ENCODE measurements at places on chromosomes 5 and 9.

- DNase-seq = no peak
Observed at GRCh38 chr9:101421653-101422065, 13.9 kb downstream of the ALDOB start.

DNA sequence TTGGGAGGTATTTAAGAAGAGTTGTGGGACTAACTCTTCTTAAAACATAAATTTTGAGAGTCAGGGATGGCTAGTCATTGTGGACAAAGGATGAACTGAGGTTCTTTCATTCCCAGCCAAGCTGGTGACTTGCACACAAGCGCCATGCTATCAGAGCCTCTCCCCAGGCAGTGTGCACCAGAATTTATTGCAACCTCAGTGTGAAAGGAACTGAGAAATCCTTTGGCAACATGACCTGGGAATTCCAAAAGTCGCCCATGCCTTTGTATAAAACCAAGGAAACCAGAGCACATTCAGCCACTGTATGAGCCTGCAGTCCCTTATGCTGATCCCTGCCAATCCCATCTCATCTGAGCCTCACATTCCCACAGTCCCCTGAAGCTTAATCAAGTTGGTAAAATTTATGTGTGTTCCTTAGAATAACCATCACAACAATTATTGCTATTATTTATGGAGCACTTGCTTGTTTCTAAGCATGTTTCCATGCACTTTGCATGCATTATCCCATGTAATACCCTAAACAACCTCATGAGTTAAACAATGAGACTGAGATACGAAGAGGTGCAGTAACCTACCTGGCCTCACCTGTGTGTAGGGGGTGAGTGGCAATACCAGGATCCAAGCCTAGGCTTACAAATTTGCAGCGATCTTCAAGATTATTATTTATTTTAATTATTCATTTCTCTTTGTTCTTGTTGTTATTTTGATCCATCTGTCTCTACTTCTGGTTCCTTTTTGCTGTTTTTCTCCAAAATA is 116.4 kb downstream of the NTRK2 start:
- no peak for DNase-seq

GRCh38 chr9:33300546-33300945 is 10.2 kb downstream of the NFX1 start:
- DNase-seq = no peak

GRCh38 chr5:76585783-76586217 is 37.4 kb downstream of the F2RL2 start:
- DNase-seq = no peak

- DNase-seq = no peak
Observed at GRCh38 chr5:5881294-5881693, 458.8 kb downstream of the ICE1 start.

- DNase-seq = no peak
Observed at GRCh38 chr5:72695659-72696058, 120.8 kb upstream of the TNPO1 start.

DNA sequence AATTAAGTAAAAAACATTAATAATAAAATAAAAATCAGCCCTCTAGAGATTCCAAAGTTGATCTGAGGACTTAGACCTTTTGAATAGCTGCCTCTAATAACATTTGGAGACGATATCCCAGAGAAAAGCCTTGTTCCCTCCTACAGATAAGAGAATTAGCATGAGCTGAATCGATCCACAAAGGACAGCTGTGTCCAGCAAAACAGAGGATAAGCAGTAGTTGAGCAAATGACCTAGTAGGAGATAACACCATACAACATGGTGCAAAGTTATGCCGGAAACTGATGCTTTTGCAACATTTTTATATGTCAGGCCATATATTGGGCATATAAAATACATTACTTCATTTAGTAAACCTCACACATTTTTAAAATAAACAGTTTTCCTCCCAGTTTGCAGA is 212.2 kb upstream of the PRR16 start:
- no peak for DNase-seq

DNA sequence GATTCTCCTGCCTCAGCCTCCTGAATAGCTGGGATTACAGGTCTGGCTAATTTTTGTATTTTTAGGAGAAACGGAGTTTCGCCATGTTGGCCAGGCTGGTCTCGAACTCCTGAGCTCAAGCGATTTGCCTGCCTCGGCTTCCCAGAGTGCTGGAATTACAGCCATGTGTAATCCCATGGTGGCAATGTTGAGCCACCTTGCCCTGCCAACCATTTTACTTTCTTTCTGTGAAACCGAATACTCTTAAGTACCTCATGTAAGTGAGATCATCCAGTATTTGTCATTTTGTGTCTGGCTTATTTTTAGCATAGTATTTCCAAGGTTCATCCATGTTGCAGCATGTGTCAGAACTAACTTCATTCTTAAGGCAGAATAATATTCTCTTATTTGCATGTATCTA is 8.2 kb downstream of the PRRC2B start:
- DNase-seq = no peak

GRCh38 chr9:1743121-1743960 is 271.8 kb upstream of the SMARCA2 start:
- no peak for DNase-seq

DNA sequence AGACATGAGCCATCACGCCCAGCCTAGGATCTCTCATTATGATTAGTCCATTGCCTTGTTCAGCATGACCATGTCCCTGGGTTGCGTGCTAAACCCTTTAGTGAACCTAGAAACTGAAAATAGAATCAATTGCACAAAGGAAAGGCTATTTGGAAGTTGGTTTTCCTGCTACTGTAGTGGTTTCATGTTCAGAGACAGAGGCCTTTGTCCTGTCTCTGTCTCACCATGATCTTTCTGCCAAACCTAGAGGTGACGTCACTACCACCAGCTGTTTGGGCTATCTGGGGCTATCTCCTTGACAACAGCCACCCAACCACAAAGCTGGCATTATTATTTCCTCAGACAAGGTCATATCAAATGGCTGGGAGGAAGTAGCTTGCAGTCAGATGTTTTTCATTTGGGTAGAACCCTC is 4.0 kb upstream of the CDK5RAP2 start:
- no peak for DNase-seq

DNA sequence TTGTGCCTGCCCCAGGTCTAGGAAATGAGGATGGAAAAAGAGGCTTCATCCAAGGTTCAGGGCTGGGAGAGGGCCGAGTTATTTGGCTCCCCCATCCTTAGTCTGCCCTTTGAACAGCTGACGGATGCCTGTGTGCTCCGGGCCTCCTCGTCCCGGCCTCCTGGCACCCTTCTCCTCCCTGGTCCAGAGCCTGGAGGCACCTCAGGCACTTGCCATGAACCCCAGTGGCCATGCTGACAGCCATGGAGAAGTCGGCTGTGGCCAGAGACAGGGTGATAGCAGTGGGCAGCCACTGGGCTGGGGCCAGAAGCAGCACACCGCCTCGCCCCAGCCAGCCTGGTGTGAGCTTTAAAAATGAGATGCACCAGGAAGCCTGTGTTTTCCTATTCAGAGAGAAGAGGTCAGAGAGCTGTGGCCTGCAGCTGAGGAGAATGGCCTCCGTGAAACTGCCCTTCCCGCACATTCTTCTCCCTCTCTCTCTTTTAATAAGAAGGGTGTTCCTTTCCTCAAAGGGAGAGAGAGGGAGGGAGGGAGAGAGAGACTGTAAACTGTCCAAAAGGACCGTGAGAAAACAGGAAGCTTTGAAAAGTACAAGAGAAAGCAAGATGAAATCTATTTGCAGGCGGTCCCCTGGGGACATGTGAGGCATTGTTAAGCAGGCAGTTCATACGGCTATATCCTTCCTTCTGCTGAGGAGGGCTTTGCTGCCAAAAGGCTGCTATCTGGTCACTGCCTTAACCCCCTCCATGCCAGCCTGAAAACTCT is 55.3 kb downstream of the ZNF366 start:
- no peak for DNase-seq

- no peak for DNase-seq
Observed at GRCh38 chr5:132270335-132270665, 12.8 kb downstream of the PDLIM4 start.

DNA sequence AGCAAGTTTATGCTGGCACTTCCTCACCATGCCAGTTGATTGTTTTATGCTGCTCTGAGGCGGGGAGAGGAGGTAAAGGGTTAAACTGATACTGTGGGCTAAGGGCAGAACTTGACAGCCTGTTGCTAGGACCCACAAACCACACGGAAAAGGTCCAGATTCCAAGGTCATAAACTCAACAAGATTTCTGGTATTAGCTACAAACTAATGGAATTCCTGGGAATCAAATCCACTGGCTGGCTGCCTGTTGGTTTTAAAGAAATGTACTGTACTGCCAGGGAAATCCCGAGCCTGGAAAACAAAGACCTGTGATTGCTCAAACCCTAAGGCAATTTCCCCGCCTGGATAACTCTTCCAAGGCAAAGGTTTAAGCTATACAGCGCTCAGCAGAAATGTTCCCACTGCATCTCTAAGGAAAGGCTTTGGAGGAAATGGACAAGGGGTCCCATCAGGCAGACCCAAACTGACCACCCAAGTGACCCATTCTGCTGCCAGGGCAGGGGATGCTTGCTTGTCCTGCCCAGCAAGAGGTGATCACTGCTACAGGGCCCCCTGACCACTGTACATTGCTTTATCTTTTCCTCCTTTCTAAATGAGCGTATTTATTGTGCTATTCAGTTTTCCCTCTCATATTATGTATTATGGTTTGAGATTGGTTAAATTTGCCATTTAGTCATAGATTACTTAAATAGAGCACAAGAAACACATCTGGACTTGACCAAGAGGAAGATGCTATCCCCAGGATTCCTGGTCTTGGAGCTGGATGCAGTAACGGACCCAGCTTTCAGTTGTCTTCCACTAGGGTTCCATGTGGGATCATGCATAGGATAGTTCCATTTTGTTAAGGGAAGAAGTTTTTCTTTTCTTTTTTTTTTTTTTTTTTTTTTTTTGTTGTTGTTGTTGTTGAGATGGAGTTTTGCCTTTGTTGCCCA is 124.3 kb downstream of the SUSD1 start:
- DNase-seq = no peak

- DNase-seq = no peak
Observed at GRCh38 chr5:115708819-115709477, 83.1 kb upstream of the TMED7 start.

GRCh38 chr9:77015327-77016048 is 4.0 kb upstream of the FOXB2 start:
- no peak for DNase-seq

GRCh38 chr9:127863191-127863621 is 8.7 kb upstream of the ENG start:
- DNase-seq = no peak

GRCh38 chr5:94916619-94917018 is 298.1 kb downstream of the SLF1 start:
- no peak for DNase-seq

GRCh38 chr5:72848474-72849428 is 32.3 kb downstream of the TNPO1 start:
- peak; percentile 32 for DNase-seq

DNA sequence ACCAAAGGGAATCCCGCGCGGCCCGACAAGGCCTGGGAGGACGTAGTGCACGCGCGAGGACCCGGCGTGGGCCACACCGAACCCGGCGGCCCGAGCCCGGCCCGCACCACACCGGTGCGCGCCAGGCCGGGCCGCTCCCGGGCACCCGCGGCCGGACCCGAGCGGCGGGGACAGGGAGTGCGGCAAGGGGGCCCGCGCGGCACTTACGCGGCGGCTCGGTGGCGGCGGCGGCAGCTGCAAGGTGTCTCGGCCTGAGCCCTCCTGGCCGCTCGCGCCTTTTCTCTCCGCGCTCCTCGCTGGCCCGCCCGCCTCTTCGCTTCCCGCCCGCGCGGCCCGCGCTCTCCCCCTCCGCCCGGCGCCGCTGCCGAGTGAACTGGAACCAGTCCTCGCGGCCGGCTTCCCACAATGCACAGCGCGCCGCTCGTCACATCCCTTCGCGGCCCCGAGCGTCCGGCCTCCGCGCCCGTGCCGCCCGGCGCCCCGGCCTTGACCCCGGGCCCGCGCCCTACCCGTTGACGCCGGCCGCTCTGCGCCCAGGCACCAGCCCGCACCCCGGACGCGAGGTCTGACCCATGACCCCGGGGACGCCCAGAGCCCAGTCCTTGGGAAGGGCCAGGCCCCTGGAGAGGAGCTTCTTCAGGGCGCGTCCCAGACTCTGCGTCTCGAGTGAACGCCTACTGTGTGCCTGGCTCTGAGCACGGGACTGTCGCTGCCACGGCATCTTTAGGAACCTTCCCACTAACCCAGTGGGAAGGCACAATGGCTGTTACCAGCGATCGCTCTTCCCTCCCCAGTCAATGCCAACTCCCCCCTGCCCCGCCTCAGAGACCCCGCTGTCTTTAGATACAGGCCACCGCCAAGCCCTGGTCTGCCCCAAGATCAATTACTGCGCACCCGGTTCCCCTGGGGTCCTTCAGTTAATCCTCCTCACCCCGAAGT is at the start of gene MACROH2A1:
MACROH2A1 (minus strand) TSS at position 377 of the 939 bp plus-strand sequence. CDS start 10,138 bp downstream, outside the sequence.
- DNase-seq = peak; percentile 63

DNA sequence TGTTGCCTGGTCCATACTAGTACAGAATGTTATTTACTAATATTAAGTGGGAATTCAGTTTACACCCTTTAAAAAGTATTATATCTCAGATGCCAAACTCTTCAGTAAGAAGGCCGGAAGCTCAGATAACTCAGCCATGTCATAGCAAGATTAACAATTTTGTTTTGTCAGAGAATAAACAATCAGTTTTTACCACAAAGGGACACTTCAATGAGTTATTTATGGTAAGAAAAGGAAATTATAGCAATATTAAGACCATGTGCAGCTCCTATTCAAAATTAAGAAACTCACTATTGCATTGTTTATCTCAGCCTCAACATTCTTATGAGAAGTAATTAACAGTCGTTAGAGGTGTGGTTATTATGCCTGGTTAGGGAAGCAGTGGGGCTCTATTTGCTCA is 13.1 kb upstream of the ARL15 start:
- DNase-seq = no peak

DNA sequence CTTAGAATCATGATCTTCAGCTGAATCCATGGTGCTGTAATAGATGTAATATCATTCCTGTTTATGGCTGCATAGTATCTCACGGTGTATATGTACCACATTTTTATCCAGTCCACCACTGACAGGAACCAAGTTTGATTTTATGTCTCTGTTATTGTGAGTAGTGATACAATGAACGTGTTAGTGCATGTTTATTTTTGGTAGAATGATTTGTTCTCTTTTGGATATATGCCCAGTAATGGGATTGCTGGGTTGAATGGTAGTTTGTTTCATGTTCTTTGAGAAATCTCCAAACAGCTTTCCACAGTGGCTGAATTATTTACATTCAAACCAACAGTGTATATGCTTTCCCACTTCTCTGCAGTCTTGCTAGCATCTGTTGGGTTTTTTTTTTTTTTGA is 175.1 kb upstream of the CDH10 start:
- no peak for DNase-seq

GRCh38 chr9:134802216-134802795 is 78.3 kb upstream of the FCN2 start:
- DNase-seq = no peak

All from stimulated activated CD4-positive, alpha-beta T cell treated with anti-CD3 and anti-CD28 coated beads, TNF-alpha, amount 100 ng/mL, for 4 hours (primary cell).